ENCODE measurements at places on chromosomes 5 and 9.

- DNase-seq: no peak
These were observed 151.0 kb upstream of the MSX2 start for GRCh38 chr5:174573221-174573994.

DNA sequence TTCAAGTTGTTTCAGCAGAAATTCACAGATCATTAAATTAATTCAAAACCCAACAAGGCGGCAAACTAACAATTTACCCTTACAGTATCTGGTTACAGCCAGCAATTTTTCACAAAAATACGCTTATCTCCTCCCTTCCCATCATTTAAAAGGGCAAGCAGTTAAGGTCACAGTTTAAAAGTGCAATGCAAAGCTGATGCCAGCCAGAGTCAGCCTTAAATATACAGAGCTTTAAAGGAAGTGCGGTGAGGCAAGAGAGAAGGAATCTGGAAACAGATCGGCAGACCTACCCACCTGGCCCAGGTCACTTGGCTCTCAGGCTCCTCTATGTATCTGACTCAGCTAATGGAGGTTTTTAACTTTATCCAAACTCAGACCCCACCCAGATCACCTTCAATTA is 31.0 kb downstream of the EPB41L4A start:
- DNase-seq: no peak

GRCh38 chr9:135379540-135380267 is 99.9 kb upstream of the PPP1R26 start:
- DNase-seq: no peak

GRCh38 chr5:78574131-78574673 is 74.4 kb downstream of the LHFPL2 start:
- no peak for DNase-seq

GRCh38 chr9:76876098-76876497 is 29.8 kb downstream of the PRUNE2 start:
- no peak for DNase-seq

DNA sequence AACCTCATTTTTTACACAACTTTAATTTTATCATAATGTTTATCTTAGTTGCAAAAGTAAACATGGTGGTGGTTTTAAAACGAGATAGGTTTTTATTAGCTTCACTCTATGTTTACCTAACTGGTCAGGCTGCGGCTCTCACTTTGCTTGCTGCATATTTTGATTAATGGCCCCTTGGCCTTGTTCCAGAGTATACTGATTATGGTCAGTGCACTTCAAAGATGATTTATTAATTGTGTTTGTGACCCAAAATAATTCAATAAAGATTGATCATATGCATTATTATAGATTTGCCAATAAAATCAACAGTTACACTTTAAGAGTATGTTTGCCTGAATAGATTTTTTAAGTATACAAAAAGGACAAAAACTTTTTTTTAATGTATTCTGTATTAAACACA is 188.0 kb downstream of the XRCC4 start:
- no peak for DNase-seq

DNA sequence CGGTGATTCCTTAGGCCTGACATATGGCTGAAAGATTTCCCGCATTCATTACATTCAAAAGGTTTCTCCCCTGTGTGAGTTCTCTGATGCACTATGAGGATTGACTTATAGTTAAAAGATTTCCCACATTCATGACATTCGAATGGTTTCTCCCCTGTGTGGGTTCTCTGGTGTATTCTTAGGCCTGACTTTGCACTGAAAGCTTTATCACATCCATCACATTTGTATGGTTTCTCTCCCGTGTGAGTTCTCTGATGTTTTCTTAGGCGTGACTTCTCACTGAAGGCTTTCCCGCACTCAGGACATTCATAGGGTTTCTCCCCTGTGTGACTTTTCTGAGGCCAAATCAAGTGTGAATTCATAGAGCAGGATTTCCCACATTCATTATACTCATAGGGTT is 35.8 kb downstream of the ZNF782 start:
- DNase-seq: no peak

All from midbrain (tissue), 1 donor.